ENCODE measurements at places on chromosomes 16 and 17. TPM values are rescaled to one million over a fixed set of nuclear protein-coding genes. Genes with fewer than 3 reads are reported as not detected.

The KRT33B gene
- total RNA-seq = not detected

DNA sequence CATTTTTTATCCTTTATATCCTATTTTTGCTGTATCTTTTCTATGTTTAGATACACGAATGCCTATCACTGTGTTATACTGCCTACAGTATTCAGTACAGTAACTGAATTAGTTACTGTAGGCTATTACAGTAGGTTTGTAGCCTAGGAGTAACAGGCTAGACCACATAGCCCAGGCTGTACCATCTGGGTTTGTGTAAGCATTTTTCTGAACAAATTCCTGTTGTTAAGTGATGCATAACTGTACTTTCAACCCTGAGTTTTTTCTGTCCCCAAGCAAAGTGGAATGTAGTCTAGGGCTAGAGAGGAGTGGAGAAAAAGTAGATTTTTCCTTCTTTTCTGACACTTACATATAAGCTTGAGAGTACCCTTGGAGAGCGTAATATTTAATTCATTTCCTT lies 282.1 kb downstream of the HS3ST3B1 start:
- no peaks in the 10 kb centered on the region for H3K27me3 ChIP-seq
- DNase-seq = no peak
- H3K4me3 ChIP-seq = no peak overlapping the region

DNA sequence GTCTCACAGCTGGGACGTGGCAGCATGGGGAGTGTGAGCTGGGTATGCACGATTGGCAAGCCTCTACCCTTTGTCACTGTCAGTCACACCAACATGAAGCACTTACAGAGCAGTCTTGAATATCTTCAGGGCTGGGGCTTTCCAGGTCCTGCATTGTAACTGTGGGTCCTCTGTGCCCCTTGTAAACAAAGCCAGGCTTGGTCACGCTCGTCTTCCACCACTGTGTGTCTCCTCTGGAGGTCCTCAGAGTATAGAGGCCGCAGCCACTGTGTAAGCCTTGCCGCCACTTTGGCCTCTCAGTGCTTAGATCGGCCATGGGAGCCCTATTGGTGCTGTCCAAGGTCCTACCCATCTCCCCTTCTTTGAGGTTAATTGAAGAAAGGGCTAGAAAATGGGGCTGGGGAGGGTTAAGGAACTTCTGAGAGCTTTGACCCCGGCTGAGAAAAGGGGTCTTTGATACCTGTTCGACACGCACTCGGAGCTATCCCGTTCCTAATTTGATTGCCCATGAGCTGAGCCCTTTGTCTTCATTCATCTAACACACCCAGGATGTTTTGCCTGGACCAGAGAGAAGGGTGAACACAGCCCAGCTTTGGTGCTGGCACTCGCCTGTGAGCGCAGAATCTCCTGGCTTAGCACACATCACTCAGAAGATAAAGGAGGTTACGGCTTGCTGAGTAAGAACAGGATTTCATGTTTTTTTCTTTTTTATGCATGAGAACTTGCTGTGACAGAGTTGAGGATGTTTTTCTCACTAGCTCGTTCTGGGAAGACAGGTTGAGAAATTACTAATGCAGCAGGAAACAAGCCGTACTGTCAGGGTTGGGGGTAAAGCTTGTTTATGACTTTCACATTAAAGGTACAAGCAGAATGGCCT lies 267.9 kb downstream of the CPPED1 start:
- no peaks in the 10 kb centered on the region for H3K36me3 ChIP-seq
- H3K27me3 ChIP-seq = no peaks in the 10 kb centered on the region
- no peak overlapping the region for H3K4me3 ChIP-seq
- DNase-seq = no peak

The MAPT gene
- total RNA-seq = 11.1 TPM

GRCh38 chr16:3065069-3065741 lies at the start of gene IL32:
Gene IL32 (plus strand): TSS chr16:3065640. CDS start chr16:3065812, 172 bp downstream.
- DNase-seq = no peak
- H3K4me3 ChIP-seq = peak within 1 kb of the TSS; percentile 44
- peaks cover 5% of the 10 kb centered on the region for H3K36me3 ChIP-seq

DNA sequence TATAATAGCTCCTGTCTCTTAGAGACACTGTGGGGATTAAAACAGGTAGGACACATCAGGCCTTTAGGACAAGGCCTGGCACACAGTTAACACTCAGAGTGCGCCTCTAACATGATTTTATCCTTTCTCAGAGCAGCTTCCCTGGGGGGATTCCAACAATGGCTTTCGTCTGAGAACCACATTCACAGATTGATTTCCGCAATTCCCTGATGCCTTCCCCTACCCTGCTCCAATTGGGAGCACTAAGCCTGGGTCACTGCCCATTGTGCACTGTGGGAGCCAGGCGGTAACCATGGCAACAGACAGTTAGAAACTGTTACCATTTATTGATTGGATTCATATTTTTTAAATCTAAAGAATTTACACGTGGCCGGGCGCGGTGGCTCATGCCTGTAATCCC lies 5.9 kb upstream of the ALKBH5 start:
- no peak overlapping the region for H3K4me3 ChIP-seq
- no peaks in the 10 kb centered on the region for H3K36me3 ChIP-seq
- peaks cover 11% of the 10 kb centered on the region for H3K4me1 ChIP-seq
- H3K27me3 ChIP-seq = no peaks in the 10 kb centered on the region
- DNase-seq = no peak
- H3K27ac ChIP-seq = no peak overlapping the region

- no peak for DNase-seq
- no peak overlapping the region for H3K27ac ChIP-seq
- peaks cover 40% of the 10 kb centered on the region for H3K4me1 ChIP-seq
- no peaks in the 10 kb centered on the region for H3K36me3 ChIP-seq
- H3K27me3 ChIP-seq = no peaks in the 10 kb centered on the region
- H3K4me3 ChIP-seq = peak overlapping the region; percentile 96
These were observed 1.8 kb downstream of the HMOX2 start for GRCh38 chr16:4477966-4478365.

- H3K27ac ChIP-seq = no peak overlapping the region
- DNase-seq = peak; percentile 53
- no peaks in the 10 kb centered on the region for H3K27me3 ChIP-seq
- no peaks in the 10 kb centered on the region for H3K36me3 ChIP-seq
- no peak overlapping the region for H3K4me3 ChIP-seq
These were observed 349.6 kb downstream of the HAPSTR1 start for GRCh38 chr16:9441012-9441411.

The CPHXL2 gene
- not detected for total RNA-seq

GRCh38 chr16:88760424-88761142 lies 24.4 kb downstream of the PIEZO1 start:
- H3K4me1 ChIP-seq = peaks cover 88% of the 10 kb centered on the region
- no peaks in the 10 kb centered on the region for H3K27me3 ChIP-seq
- H3K27ac ChIP-seq = peak overlapping the region; percentile 94
- no peaks in the 10 kb centered on the region for H3K36me3 ChIP-seq
- no peak overlapping the region for H3K4me3 ChIP-seq
- no peak for DNase-seq

The GRAPL gene
- 1.5 TPM for total RNA-seq

The DBNDD1 gene
- total RNA-seq = 5.8 TPM

- no peak overlapping the region for H3K27ac ChIP-seq
- H3K27me3 ChIP-seq = no peaks in the 10 kb centered on the region
- H3K36me3 ChIP-seq = no peaks in the 10 kb centered on the region
- no peak for DNase-seq
- H3K4me1 ChIP-seq = peaks cover 48% of the 10 kb centered on the region
- H3K4me3 ChIP-seq = no peak overlapping the region
These were observed 2.0 kb downstream of the AXIN2 start for GRCh38 chr17:65559461-65559803.

GRCh38 chr17:71769850-71770249 lies 351.0 kb upstream of the SOX9 start:
- DNase-seq = no peak
- no peak overlapping the region for H3K4me3 ChIP-seq
- H3K36me3 ChIP-seq = no peaks in the 10 kb centered on the region
- no peak overlapping the region for H3K27ac ChIP-seq
- H3K27me3 ChIP-seq = no peaks in the 10 kb centered on the region
- H3K4me1 ChIP-seq = no peaks in the 10 kb centered on the region

- no peak for DNase-seq
- H3K27ac ChIP-seq = no peak overlapping the region
- H3K4me3 ChIP-seq = no peak overlapping the region
- H3K4me1 ChIP-seq = no peaks in the 10 kb centered on the region
- H3K36me3 ChIP-seq = no peaks in the 10 kb centered on the region
These were observed 15.7 kb downstream of the USP43 start for GRCh38 chr17:9661027-9661426.

- no peaks in the 10 kb centered on the region for H3K36me3 ChIP-seq
- DNase-seq = no peak
These were observed 50.5 kb downstream of the MYO18A start for GRCh38 chr17:29129731-29130130.

The ERCC4 gene
- total RNA-seq = 4.6 TPM

The CA5A gene
- total RNA-seq = not detected

DNA sequence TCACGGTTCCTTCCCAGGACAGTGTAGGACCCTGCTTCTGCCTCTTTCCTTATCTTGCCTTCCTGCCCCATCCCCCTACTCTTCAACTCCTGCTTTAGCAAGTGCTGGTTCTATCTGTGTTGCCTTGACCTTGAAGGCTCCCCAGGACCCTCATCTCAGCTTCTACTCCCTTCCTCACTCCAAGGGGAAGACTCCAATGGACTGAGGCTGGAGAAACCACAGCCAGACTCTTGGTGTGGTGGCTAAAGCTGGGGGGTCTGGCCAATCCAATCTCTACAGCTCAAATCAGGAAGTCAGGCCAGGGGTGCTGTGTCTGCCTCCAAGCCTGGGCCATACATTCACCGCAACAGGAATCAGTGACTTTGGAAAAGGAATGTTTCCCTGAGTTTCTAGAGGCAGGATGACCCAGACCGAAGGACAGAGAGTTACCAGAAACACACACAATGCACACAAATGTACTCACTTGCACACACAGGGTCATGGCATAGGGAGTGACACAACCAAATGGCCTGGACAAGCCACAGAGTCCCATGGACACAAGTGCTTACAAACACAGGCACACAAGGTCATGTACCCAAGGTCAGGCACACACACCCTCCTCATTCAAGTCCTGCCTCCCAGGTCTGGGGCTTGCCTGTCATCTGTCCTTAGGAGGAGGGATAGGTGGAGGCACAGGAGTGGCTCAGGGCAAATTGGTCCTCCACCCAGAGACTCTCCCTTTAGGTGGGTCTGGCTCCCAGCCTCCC lies 1.7 kb upstream of the HSD11B2 start:
- H3K4me1 ChIP-seq = peaks cover 10% of the 10 kb centered on the region
- no peaks in the 10 kb centered on the region for H3K36me3 ChIP-seq
- H3K4me3 ChIP-seq = no peak overlapping the region
- no peak overlapping the region for H3K27ac ChIP-seq
- DNase-seq = no peak

- no peaks in the 10 kb centered on the region for H3K27me3 ChIP-seq
- H3K4me1 ChIP-seq = peaks cover 4% of the 10 kb centered on the region
- DNase-seq = peak; percentile 8
- H3K36me3 ChIP-seq = no peaks in the 10 kb centered on the region
- no peak overlapping the region for H3K27ac ChIP-seq
These were observed 126.5 kb downstream of the WWOX start for GRCh38 chr16:78225919-78226318.

- no peaks in the 10 kb centered on the region for H3K27me3 ChIP-seq
- H3K27ac ChIP-seq = peak overlapping the region; percentile 96
- peak overlapping the region; percentile 82 for H3K4me3 ChIP-seq
These were observed 30.9 kb downstream of the FAM222B start for GRCh38 chr17:28811651-28812090.

The OR4D1 gene
- not detected for total RNA-seq

DNA sequence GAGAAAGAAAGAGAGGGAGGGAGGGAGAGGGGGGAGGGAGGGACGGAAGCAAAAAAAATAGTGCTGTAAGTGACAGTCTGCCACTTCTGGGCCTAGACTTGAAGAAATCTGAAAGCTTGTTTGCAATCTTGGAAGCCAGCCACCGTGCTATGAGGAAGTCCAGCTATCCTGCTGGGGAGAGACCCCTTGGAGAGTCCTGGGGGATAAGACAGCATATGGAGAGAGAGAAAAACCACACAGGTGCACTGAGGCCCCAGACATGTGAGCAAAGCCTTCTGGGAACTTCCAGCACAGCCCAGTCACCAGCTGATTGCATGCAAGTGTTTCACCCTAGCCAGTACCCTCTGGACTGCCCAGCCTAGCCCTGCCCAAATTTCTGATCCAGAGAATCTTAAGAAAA lies 12.6 kb upstream of the ALOX12B start:
- no peaks in the 10 kb centered on the region for H3K27me3 ChIP-seq
- no peaks in the 10 kb centered on the region for H3K36me3 ChIP-seq
- DNase-seq = no peak
- H3K4me1 ChIP-seq = no peaks in the 10 kb centered on the region
- H3K27ac ChIP-seq = no peak overlapping the region

DNA sequence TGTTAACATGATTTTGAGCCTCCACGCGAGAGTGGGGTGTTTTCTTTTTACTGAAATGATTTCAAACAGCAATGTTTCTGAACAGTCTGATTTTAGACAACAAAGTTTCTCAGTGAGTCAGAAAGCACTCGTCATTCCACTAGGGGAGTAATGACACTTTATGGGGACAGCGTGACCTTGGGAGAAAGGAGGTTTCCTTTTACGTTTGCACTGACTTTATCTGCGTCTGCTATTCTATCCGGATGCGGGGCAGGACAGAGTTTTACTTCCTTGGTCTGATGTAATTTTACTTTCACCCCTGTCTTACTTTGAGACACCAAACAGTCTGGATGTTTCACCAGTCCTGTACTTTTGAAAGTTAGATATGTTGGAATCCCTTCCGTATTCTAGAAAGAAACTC lies 20.7 kb downstream of the SLC47A1 start:
- no peaks in the 10 kb centered on the region for H3K27me3 ChIP-seq
- H3K36me3 ChIP-seq = no peaks in the 10 kb centered on the region
- H3K4me3 ChIP-seq = no peak overlapping the region
- DNase-seq = no peak
- H3K4me1 ChIP-seq = no peaks in the 10 kb centered on the region
- no peak overlapping the region for H3K27ac ChIP-seq

The KRTAP4-1 gene
- total RNA-seq = not detected

The PHKB gene
- total RNA-seq = 39.4 TPM

The EPOP gene
- total RNA-seq = 2.6 TPM

DNA sequence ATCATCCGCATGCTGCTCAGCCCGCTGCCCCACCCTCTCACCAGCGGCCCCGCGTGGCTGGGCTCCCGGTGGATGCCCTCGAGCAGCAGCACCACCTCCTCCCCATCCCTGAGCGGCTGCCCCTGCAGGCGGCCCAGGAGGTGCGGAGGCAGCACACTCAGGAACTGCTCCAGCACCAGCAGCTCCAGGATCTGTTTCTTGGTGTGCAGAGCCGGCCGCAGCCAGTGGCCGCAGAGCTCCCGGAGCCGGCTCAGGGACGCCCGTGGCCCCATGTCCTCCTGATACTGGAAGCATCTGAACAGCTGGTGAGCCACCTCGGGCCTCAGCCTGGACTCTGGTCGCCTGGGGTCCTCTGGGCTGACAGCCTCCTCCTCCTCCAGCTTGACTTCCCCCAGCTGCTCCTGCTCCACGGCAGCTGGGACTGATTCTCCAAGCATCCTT lies 6.6 kb downstream of the ZSCAN10 start:
- no peaks in the 10 kb centered on the region for H3K27me3 ChIP-seq
- H3K4me3 ChIP-seq = no peak overlapping the region
- no peak for DNase-seq
- H3K4me1 ChIP-seq = peaks cover 14% of the 10 kb centered on the region
